ENCODE measurements at places on chromosomes 5 and 9. TPM values are rescaled to one million over a fixed set of nuclear protein-coding genes. Genes with fewer than 3 reads are reported as not detected.

GRCh38 chr9:37968228-37968701 lies 64.3 kb upstream of the SLC25A51 start:
- DNase-seq, result peak; percentile 31

- DNase-seq, result no peak
Observed at GRCh38 chr9:95217936-95218335, 99.6 kb downstream of the FANCC start.

- DNase-seq, result no peak
Observed at GRCh38 chr5:32047056-32047455, 127.1 kb downstream of the GOLPH3 start.

- peak; percentile 56 for DNase-seq
Observed at GRCh38 chr5:131496400-131496713, 138.7 kb downstream of the RAPGEF6 start.

DNA sequence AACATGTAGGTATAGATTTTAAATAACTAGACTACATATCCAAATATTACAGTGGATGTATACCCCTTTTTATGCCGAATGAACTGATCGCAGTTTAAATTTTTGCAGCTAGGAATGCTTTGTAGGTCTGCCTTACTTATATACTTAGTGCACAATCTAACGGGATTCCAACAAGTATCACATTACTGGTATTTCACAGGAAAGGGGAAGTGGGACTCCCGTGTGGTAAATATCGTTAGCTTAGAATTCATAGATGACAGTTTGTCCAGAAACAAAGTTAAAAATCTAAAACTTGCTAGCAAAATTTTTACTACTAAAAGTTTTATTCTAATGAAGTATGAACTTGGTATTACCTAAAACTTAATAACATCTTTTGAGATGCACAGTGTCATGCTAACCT lies 193.5 kb upstream of the TLX3 start:
- DNase-seq, result no peak

Gene LAMC3
- total RNA-seq, result 2.7 TPM
